Midbrain (tissue), 1 donor: ENCODE measurements at places on chromosomes 2 and 18.

GRCh38 chr2:172380436-172381274 is 46.7 kb upstream of the ITGA6 start:
- DNase-seq: no peak

DNA sequence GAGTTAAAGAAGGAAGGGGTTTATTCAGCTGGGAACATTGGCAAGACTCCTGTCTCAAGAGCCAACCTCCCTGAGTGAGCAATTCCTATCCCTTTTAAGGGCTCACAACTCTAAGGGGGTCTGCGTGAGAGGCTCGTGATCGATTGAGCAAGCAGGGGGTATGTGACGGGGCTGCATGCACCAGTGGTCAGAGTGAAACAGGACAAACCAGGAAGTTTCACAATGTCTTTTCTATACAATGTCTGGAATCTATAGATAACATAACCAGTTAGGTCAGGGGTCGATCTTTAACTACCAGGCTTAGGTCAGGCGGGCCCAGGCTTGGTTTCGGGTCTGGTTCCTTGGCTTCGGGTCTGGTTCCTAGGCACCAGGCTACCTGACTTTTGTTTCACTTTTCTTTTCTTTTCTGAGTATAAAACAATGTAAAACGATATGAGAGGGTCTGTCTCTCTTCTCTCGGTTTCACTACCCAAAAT is 30.1 kb upstream of the LIPG start:
- DNase-seq: no peak

GRCh38 chr2:46286715-46287114 is 10.5 kb upstream of the EPAS1 start:
- no peak for DNase-seq

GRCh38 chr2:28895189-28895893 is 874 bp downstream of the WDR43 start:
- DNase-seq: peak; percentile 3

- no peak for DNase-seq
Observed at GRCh38 chr2:38981003-38981669, 91.5 kb downstream of the ARHGEF33 start.

- DNase-seq: no peak
Observed at GRCh38 chr2:215361876-215362561, 50.2 kb downstream of the ATIC start.

DNA sequence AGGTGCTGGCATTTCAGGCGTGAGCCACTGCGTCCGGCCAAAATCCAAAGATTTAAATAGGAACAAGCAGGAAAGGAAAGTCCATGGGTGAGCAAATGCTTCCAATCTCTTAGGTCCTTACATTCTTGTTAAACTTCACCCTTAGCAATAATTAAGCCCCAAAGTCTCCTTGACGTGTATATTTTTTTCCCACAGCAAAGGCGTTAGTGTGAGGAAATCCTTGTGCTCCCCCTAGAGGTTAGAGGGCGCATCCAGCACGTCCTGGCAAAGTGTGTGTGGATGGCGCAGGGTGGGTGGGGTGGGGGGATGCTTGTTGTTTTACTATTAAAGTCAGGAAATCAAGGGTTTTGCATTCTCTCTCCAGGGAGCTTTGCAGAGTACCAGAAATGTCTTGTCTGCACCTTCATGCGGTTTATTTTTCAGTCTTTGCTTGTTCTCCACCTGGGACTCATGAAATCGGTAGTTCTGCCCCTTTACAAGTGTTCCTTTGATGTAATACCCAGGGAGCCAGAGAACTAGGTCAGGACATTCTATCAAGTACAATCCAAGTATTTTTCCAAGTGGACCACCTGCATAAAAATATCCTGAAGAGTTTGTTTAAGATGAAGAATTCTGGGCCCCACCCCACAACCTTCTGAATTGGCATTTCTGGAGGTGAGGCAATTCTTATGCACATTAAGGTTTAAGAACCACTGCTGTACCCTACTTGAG is 22.2 kb upstream of the ITSN2 start:
- peak; percentile 66 for DNase-seq

DNA sequence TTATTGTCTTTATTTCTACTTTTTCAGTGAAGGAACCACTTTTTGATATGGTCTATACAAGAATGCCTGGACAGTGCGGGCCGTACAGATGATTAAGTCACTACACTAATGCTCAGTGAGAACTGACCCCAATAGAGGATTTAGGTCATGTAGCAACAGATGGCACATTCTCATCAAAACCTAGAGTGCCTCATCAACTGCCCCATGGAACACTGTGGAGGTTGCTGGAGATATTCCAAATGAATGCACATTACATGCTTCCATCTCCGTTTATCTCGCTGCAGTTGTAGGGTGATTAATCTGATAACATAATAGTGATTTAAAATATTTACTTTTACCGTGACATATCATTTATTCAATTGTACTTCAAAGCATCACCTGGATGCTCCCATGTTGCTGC is 41.8 kb upstream of the COPS8 start:
- DNase-seq: no peak
